Stimulated activated effector memory CD8-positive, alpha-beta T cell treated with anti-CD3 and anti-CD28 coated beads, Interleukin-12 subunit alpha, Interleukin-12 subunit beta, amount 100 ng/mL, for 72 hours (primary cell): ENCODE measurements at places on chromosomes 6 and 20.

DNA sequence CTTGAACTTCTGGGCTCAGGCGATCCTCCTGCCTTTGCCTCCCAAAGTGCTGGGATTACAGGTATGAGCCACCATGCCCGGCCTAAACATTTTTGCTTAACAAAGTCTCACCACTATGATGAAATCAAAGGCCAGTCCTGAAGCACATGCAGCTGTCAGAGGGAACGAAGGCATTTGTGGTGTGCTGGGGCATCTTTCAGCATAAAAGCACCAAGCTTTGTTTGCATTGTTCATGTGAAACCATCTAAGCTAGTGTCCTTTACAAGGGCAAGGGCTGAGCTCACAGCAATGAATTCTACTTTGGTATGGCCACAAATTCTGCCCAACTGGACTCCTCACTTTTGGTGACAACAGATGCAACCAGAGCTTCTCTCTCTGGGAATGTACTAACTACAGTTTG, 66.8 kb downstream of the ZFP64 start:
- DNase-seq = no peak

DNA sequence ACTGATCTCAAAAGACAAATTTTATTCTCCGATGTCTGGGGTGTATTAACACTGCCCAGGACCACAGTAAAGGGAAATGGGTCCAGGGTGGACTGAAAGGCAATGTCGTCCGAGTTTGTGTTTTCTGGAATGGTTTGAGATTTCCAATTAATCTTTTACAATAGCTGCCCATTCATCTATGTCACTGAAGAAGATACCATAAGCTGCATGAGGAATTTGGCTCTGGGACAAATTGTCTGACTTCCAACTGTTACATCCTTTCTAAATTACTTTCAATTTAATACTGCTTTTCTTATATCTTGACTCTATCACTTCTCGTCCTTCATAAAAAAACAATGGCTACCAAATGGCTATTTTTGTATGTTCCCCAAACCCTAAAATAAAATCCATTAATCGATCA, 130.7 kb upstream of the KCNK16 start:
- DNase-seq = no peak

DNA sequence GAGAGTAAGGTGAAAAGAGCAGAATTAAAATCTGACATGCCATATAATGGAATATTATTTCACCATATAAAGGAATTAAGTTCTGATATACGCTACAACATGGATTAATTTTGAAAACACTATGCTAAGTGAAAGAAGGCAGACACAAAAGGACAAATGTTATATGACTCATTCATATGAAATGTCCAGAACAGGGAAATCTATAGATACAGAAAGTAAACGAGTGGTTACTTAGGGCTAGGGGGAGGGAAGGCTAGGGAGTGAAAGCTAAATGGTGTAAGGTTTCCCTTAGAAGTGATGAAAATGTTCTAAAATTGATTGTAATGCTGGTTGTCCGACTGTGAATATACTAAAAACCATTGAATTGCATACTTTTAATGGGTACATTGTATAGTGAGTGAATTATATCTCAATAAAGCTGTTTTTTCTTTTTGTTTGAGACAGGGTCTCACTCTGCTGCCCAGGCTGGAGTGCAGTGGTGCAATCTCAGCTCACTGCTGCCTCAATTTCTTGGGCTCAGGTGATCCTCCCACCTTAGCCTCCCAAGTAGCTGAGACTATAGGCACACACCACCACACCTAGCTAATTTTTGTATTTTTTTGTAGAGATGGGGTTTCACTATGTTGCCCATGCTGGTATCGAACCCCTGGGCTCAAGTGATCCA, 8.2 kb downstream of the PRPH2 start:
- DNase-seq = no peak

DNA sequence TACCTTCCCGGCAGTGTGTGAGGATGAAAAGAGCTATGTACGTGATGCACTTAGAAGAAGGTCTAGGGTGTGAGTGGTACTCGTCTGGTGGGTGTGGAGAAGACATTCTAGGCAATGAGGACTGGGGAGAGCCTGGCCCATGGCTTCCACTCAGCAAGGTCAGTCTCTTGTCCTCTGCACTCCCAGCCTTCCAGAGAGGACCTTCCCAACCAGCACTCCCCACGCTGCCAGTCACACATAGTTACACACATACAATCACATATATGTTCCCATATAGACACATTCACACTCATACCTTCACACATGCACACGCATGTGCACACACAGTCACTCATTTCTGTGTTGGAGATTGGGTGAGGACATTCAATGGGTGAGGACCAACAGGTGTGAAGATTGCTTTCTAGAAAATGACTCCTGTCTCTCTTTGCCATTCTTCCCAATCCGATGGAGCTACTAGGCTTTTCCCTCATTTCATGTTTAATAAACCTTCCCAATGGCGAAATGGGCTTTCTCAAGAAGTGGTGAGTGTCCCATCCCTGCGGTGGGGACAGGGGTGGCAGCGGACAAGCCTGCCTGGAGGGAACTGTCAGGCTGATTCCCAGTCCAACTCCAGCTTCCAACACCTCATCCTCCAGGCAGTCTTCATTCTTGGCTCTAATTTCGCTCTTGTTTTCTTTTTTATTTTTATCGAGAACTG, 30.4 kb downstream of the SRSF3 start:
- no peak for DNase-seq

DNA sequence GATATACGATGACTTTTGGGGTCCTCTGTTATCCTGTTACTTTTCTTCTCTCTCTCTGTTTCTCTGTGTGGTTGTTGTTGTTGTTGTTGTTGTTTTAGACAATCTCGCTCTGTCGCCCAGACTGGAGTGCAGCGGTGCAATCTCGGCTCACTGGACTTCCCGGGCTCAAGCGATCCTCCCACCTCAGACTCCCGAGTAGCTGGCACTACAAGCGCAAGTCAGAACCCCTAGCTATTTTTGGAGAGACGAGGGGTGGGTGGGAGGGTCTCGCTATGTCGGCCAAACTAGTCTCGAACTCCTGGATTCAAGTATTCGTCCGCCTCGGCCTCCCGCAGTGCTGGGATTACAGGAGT, 19.1 kb upstream of the ABT1 start:
- DNase-seq = no peak

- DNase-seq = no peak
Observed at GRCh38 chr6:143260857-143261256, 189.6 kb downstream of the ADAT2 start.

- DNase-seq = no peak
Observed at GRCh38 chr6:16966791-16967469, 134.9 kb upstream of the STMND1 start.

DNA sequence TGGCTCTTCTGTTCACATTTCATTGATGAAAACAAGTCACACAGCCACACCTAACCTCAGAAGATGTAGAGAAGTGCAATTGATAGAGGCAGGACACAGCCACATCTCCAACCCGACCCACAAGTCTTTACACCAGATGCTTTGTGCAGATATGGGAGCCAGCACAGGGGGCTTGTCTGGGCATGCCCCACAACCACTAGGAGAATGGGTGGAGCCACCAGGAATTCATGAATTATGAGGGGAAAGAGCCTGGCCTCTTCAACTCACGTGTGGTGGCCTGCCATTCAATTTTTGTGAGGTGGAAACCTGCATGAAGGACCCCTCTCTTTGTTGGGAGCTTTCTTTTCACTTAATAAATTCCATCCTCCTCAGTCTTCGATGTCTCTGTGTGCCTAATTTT, 79.1 kb downstream of the OGFRL1 start:
- no peak for DNase-seq

GRCh38 chr20:20573797-20574196, 138.6 kb downstream of the RALGAPA2 start:
- no peak for DNase-seq

- DNase-seq = no peak
Observed at GRCh38 chr6:56250266-56250665, 2.9 kb upstream of the COL21A1 start.

- no peak for DNase-seq
Observed at GRCh38 chr6:5315881-5316280, 54.6 kb downstream of the FARS2 start.

GRCh38 chr6:148271711-148272439, 70.8 kb upstream of the SASH1 start:
- no peak for DNase-seq

- DNase-seq = no peak
Observed at GRCh38 chr6:53659458-53659857, 6.1 kb downstream of the KLHL31 start.

DNA sequence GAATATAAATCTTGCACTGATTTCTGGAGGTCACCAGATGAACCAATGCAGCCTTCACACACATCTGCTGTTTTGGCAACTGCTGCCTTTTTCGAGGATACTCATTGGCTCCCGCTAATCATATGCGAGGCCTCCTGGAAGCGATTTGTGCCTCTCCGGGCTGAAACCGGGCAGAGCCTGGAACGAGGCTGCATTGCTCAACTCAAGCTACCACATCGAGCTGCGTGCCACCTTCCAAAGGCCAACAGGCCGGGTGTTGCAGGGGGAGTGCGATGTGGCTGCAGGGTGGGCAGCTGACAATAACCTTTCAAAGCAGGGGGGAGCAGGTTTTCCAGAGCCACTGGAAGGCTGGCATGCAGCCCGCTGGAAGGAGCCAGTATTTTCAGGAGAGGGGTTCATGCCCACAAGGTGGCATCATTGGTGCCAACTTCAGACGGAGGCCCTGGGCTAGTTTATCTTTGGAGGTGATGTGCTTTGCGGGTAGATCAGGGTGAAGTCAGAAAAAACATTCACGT, 122.6 kb upstream of the IFNGR1 start:
- peak; percentile 61 for DNase-seq

GRCh38 chr6:41405941-41406727, 70.7 kb downstream of the NCR2 start:
- DNase-seq = no peak

- no peak for DNase-seq
Observed at GRCh38 chr20:10652660-10653261, 21.0 kb downstream of the JAG1 start.

GRCh38 chr20:19710336-19711120, 47.5 kb upstream of the RIN2 start:
- DNase-seq = no peak

- DNase-seq = no peak
Observed at GRCh38 chr20:40651151-40651550, 37.9 kb downstream of the MAFB start.

- DNase-seq = no peak
Observed at GRCh38 chr20:17518339-17519052, 12.7 kb downstream of the BFSP1 start.

- no peak for DNase-seq
Observed at GRCh38 chr6:35078226-35078850, 62.8 kb downstream of the TCP11 start.

GRCh38 chr20:34004227-34004626, 10.5 kb downstream of the RALY start:
- DNase-seq = no peak

- DNase-seq = no peak
Observed at GRCh38 chr6:28553384-28553985, 27.8 kb downstream of the GPX5 start.

GRCh38 chr6:44171899-44172546, 13.4 kb downstream of the CAPN11 start:
- DNase-seq = no peak

- DNase-seq = no peak
Observed at GRCh38 chr20:63536997-63537524, at the start of gene PTK6. TSS of gene PTK6 (minus strand) at chr20:63537376. CDS start at chr20:63537314, 62 bp downstream.

DNA sequence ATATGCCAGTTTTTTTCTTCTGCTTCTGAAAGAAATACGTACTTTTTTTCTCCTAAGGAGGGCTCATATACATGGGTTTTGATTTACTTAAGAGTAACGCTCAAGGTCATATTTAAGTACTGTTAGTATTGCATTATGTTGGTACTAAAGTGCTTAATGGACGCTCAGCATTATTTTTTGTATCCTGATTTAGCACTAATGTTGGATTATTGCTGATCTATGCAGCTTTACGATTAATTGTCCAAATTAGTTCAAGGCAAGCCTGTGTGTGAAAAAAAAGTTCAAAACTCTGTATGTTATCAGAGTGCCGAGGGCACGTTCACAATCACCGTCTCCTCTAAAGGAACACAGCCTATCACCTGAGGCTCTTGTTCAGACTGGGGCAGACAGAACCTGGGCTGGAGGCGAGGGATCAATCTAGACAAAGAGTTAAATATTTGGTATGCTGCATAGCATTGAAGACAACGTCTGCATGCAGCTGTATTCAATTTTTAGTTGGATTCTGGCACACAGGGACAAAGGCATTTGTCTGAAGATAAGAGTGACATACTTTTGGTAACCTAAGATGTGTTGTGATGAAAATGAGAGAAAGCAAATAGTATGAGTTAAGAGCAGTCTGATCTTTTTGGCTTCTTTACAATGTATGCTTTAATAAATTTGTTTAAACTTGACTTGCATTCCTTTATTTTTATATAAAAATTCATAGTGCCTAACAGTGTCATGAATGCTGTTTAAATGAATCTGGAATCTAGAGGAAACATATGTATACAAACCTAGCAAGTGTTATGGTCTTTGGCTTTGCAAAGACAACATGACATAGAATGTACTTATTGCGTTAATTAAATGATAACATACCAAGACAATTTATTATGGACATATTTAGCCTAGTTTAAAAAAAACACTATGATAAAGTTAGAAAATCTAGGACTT, 341.2 kb downstream of the SAMD5 start:
- DNase-seq = no peak

DNA sequence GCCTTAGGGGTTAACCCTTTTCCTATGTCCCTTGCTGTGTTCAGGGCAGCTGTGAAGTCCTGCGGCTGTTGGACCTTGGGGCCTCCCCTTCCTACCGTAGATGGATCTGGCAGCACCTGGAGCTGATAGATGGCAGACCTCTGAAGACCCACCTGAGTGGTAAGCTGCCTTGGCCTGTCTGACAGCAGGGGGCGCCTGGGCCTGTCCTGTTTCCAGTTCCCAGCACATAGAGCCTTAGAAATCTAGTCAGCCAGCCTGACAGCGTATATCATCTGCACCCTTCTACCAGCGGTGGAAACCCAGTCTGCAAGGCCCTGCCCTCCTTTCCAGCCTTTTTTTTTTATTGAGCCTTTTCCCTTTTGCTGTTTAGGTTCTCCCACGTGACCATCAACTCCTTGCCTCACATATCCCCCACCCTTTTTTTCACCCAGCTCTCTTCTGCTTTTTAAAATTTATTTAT, 26.6 kb downstream of the CNBD2 start:
- DNase-seq = peak; percentile 87

GRCh38 chr6:1544603-1545002, 65.1 kb upstream of the FOXC1 start:
- DNase-seq = no peak

GRCh38 chr20:64140061-64140931, 24.0 kb upstream of the MYT1 start:
- no peak for DNase-seq

DNA sequence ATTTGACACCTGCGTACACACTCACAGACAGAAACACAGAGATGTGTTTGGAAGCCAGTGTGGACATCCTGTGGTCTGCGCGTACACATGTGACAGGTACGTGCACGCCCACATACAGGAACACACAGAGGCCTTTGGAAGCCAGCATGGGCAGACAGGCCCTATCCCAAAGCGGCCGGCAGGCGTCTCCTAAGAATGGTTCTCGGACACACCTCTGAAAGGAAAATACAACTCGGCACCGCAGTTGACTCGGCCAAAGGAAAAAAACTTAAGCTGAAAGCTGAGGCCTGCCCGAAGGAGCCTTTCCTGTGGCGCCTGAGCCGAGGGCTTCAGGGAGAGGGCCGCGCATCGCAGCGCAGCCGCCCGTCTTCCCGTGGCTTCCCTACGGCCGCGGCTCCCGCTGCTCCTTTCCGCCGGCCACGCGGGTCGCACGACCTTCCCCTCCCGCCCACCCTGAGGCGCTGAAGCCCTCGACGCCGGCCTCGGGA, 1.4 kb upstream of the CEP43 start:
- DNase-seq = peak; percentile 18
